ENCODE measurements at places on chromosomes 6 and 20.

DNA sequence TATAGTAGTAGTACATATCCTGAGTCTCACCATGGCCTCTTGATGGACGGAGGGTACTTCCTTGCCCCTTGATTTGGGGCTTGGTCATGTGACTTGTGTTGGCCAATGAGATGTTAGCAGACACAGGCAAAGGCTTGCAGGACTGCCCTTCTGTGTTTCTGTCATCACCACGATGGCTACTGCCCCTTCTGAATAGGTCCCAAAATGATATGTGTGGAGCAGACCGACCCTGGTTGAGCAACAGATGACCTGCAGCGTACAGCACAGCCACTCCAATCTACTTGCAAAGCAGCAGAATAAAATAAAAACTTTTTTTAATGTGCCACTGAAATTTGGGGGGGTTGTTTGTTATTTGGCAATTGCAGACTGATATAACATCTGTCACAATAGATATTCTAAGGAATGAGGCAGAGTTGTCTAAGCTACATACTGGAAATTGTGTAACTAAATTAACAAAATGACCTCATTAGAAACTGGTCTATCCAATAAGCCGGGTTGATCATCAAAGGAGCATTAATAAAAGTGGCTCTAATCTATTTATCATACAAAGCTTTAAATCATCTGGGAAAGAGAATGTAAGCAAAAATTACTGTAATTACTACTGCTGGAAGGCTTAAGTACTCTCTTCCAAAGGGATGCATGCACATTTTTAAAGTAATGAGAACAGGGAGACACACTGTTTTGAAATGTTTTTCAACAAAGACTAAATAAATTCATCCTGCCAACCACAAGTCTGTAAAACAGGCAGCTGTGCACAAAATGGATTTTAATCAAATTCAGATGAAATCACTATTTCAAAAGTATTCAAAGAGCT lies 209.5 kb downstream of the KIF16B start:
- no peak for DNase-seq

DNA sequence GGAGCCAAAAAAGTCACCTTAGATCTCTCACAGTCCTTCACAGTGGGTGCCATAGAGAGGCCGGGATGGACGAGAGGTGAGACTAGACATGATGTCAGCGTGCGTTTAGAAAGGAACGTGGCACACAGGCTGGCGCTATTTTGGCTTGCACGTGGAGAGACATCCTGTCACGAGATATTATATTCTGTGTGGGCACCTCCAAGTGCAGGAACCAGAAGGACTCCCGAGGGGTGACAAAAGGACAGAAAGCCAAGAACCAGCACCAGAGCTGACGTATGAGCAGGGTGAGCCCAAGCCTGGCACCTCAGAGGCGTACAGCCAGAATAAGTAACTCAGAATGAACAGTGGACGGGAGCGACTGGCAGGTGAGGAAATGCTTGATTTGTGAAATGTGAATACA lies 49.9 kb upstream of the QKI start:
- DNase-seq = no peak

GRCh38 chr6:105424175-105424783 lies 21.4 kb upstream of the PREP start:
- peak; percentile 16 for DNase-seq

DNA sequence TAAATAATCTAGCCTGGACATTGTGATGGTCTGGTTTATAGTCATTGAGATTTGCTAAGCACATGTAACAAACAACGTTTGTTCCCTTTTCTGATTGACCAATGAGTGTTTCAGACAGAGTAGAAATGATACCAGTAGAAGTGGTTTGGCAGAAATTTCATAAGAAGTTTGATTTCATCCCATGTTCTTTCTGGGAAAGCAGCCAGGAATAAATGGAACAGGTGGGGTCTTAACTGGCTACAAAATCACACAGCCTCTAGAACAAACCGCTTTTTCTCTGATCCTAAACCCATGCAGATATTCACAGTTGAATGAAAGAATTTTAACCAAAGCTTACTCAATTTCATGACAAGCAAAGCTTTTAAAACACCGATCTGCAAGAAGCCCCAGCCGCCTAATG lies 227.5 kb downstream of the UST start:
- DNase-seq = no peak

- DNase-seq = no peak
These were observed 207.2 kb upstream of the STXBP5 start for GRCh38 chr6:146997062-146997461.

- DNase-seq = no peak
These were observed 5.4 kb downstream of the TLDC2 start for GRCh38 chr20:36881331-36881730.

GRCh38 chr20:24647713-24648112 lies 178.3 kb downstream of the SYNDIG1 start:
- no peak for DNase-seq

DNA sequence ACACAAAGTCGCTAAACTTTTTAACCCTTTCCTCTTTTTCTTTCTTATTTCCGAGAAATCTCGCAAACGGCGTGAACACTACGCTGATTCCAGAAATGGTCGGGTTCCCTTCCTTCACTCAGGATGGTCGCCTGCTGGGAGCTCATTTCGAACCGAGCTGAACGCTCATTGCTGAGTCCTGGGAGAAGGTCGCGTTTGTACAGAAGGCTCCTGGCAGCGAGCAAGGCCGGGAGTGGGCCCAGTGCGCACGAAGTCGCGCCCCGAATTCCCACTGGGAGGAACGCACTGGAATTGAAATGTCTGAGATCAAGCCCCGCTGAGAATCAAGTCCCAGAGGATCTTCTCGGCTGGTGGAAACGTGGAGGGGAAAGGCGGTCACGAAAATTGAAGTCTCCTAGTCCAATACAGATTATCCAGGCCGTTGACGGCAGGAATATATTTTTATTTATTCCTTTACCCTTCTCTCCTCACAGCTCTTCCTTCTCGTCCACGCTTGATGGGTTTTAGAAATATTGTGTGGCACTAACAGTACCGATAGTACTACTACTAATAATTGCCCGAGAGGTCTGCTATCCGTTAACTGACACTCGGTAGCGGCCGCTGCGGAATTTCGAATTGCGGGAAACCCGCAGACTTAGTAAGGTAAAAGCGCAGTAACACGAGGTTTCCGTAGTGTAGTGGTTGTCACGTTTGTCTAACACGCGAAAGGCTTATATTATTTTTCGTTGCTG lies 207.2 kb upstream of the ZNF184 start:
- no peak for DNase-seq

- no peak for DNase-seq
These were observed 664 bp downstream of the BTN3A3 start for GRCh38 chr6:26440977-26441358.

GRCh38 chr6:160952633-160953281 lies 38.8 kb upstream of the MAP3K4 start:
- DNase-seq = no peak

GRCh38 chr6:92289831-92290230 lies 1129.5 kb downstream of the EPHA7 start:
- no peak for DNase-seq

All from stimulated activated CD4-positive, alpha-beta T cell treated with anti-CD3 and anti-CD28 coated beads, Interleukin-12 subunit alpha, Interleukin-12 subunit beta, amount 100 ng/mL, for 24 hours (primary cell).